ENCODE measurements at places on chromosomes 6 and 20.

- no peak for DNase-seq
Measured at GRCh38 chr6:1641343-1641885, 31.7 kb downstream of the FOXC1 start.

DNA sequence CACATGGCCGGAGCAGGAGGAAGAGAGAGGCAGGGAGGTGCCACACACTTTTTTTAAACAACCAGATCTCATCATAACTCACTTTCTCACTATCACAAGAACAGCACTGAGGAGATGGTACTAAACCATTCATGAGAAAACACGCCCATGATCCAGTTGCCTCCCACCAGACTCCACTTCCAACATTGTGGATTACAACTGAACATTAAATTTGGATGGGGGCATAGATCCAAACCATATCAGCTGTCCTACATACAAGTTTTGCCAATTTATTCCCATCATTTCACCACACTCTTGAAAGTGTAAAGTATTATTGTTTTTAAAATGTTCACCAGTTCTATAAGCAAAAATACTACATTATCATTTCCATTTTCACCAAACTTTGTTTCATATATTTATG, 33.9 kb upstream of the VGLL2 start:
- no peak for DNase-seq

- DNase-seq: no peak
Measured at GRCh38 chr6:112311950-112312547, 35.1 kb upstream of the RFPL4B start.

GRCh38 chr6:144087789-144088426, 7.5 kb downstream of the SF3B5 start:
- no peak for DNase-seq

DNA sequence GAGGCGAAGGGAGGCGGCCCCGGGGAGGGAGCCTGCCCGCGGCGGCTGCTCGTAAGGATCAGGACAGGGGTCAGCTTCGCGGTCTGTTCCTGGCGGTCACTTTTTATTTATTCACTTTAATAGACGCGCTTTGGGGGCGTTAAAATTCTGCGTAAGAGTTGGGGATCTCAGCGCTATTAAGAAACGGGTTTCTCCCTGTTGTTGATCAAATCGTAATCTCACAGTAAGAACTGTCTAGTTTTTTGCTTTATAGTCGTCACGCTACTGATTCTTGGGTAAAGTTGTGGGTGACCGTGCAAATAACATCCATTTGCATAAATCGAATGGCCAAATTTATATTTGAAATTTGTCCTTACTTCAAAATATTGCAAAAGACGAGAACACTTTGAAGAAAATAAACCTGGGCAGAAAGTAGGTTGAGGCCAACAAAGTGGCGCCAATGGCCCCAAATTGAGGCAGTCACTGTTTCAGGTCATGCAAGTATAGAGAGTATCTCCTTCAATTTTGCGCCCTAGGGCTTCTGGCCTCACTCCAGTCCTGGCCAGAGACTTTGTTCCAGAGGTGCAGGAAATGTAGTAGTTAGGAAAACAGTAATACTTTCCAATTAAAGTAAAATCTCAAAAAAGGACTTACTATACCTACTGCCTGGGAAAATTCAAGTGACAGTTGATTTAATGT, 963 bp upstream of the RMND1 start:
- DNase-seq: no peak

- no peak for DNase-seq
Measured at GRCh38 chr6:54262971-54263370, 45.3 kb upstream of the TINAG start.

GRCh38 chr6:109861946-109862345, 116.2 kb upstream of the GPR6 start:
- DNase-seq: no peak

- DNase-seq: no peak
Measured at GRCh38 chr6:148451690-148452089, 109.1 kb downstream of the SASH1 start.

GRCh38 chr6:79413562-79414002, 123.6 kb downstream of the LCA5 start:
- no peak for DNase-seq

DNA sequence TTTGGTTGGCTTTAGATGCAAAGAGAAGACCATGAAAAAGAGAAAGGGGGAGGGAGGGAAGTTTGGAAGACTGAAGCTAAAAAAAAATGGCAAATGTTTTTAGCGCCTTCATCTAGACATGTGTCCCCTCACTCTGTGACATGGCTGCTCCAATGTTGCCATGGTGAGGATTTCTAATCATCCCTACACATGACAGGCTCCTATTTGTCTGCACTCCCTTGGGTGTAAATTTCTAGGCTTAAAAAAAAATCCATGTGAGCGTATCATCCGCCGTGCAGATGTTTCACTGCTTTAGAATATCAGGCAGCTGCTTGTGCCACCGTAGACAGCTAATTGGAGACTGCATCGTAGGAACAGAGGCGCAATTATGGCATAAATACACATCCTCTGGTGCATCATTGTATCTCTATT, 761.1 kb upstream of the MMS22L start:
- DNase-seq: no peak

- DNase-seq: no peak
Measured at GRCh38 chr20:8020314-8021079, 936 bp upstream of the TMX4 start.

GRCh38 chr20:63290677-63291472, 2.1 kb upstream of the COL20A1 start:
- peak; percentile 62 for DNase-seq

- no peak for DNase-seq
Measured at GRCh38 chr20:52481443-52481842, 289.9 kb upstream of the ZFP64 start.

GRCh38 chr6:86516087-86516486, 421.2 kb upstream of the HTR1E start:
- no peak for DNase-seq

DNA sequence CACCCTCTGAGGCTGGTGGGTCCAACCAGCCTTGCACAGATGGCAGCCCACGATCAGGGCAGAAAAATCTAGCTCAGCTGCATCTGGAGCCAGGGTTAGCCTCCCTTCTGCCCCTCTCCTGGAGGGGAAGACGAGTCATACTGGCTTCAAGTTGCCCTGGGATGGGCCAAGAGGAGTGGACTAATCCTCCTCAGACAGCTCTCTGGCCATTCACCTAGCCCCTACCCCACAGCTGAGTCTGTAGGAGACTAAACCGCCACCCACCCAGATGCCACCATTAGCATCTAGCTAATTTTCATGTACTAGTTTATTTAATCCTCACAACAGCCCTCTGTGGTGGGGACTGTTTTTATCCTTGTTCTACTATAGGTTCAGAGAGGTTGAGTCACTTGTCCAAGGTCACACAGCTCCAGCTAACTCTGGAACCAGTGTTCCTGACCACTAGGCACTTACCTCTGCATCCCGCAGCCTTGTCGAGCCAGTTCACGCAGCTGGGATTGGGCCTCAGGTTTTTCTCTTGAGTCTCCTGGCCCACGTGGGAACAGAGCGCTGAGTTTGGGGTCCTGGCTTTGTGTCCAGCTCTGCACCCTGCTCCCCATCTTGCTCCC, 48.5 kb upstream of the CCDC167 start:
- no peak for DNase-seq

DNA sequence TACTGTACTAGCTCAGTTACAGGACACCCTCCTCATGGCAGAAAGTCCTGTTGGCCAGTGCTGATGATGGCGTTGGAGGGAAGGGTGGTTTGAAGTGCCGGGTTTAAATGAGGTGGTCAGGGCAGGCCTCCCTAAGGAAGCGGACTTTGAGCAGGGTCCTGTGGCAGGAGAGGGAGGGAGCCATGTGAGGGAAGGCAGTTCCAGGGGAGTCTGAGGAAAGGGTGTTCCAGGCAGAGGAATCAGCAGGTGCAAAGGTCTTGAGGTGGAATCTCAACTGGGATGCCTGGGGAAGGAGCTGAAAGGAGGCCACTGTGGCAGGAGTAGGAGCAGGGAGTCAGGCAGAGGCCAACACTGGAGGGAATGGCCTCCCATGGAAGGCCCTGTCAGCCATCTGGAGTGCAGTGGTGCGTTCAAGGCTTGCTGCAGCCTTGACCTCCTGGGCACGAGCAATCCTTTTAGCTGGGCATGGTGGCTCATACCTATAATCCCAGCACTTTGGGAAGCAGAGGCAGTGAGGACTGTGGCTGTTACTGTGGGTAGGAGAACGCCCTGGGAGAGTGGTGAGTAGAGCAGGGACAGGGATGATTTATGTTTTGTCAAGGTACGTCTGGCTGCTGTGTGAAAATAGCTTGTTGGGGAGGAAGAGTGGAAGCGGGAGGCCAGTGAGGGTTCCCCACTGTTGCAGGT, 26.2 kb downstream of the VSTM2L start:
- DNase-seq: no peak

GRCh38 chr6:166950443-166950821, 5.9 kb downstream of the RNASET2 start:
- no peak for DNase-seq

DNA sequence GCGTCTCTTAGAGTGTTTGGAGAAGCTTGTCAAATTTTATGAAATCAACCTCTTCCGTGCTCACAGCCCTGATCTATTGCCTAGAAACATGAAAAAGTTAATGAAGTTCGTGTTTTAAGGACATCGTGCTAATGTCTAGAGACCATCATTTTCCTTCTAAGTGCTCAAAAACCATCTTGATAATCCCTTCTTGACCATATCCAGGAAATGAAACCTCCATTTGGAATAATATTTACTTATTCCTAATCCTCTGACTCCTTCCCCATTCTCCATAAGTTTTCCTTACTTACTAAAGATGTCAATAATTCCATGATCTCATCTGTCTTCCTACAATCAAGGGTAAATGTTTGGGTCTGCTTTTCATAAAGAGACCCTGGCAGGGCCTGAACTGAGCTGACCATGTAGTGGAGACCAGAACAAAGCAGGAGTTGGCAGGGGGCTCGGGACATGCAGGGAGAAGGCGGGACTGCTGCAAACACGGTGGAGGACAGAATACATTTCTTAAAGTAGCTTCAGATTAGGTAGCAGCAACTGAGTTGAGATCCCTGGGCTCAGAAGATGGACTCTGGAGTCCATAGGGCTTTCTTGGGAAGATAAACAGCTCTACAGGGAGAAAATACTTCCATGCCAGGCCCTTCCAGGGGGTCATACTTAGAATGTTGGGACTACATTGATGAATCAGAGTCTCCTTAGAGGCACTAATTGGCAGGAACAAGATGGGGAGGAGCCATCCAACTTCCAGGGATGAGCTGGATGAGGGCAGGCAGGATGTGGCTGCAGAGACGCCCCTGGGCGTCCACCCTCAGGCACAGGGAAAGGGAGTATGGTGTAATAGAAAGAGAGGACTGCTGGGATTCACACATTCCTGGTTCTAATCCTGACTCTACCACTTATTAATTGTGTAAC, 100.7 kb downstream of the RIN2 start:
- DNase-seq: no peak

GRCh38 chr20:35572838-35573237, 31.0 kb downstream of the ERGIC3 start:
- DNase-seq: no peak

DNA sequence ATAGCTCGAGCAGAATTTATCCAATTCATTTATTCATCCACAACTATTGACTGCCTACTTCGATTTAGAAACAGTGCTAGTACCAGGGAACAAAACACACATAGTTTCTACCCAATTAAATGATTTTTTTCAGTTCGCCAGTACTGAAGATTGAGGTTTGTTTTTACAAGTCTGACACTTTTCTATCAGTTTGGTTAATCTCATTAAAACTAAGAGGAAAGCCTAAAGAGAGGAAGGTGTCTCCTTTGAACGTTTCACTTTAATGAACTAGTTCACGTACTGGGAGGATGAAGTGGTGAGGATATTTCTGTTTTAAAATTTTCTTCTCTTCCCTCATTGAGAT, 570 bp upstream of the ANKS1A start:
- no peak for DNase-seq

DNA sequence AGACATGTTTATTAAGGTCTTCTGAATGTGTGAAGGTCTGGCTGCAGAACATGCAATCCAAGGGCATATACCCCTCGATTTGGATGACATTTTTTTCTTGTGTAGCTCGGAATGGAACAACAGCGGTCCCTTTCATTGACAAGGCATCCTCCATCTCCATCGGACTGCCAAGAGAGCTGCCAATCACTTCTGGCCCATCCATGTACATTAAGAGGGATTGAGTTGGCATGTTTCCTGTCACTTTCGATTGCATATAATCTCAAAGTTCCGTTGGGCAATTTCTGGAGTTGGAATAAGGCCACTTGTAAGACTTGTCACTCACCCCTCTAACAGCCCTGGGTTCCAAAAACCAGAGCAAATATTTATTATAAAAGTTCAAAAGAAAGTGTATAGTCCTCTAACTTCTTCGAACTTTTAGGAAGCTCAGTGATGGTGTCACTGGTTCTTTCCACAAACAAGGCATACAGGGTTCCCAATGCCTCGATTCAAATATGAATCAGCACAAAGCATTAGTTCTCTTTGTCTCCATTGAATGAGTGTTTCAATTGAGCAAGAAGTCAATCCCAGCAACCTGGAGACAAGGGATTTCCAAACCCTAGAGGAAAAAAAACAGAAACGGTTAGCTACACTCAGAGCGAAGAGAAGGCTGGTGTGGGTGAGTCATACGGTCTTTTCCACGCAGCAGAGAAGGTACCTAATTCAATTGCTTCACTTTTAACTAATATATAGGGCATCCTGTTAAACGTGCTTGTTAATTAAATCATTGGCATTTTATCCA, 10.9 kb downstream of the ZNF217 start:
- no peak for DNase-seq

DNA sequence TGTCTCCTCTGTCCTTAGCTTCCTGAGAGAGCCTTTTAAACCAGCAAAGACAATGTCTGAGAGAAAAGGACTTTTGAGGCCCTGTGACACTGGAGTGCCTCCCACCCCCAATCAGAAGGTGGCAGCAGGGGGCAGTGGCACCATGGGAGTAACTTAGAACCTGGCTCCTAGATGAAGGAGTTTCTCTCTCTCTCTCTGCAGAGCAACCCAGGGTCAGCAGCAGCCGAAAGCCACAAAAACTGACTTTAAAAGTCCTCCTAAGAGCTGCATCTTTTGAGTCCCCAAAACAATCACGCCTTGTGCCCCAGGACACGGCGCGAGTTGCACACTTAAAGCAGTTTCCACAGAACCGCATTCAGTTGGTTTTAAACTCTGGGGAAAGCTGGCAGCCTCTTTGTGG, 5.3 kb upstream of the TCP11 start:
- DNase-seq: no peak

GRCh38 chr6:1970151-1970561, 275.2 kb downstream of the GMDS start:
- no peak for DNase-seq

- no peak for DNase-seq
Measured at GRCh38 chr20:51668947-51669346, 99.2 kb downstream of the ATP9A start.
